ENCODE measurements at places on chromosomes 6 and 20.

- no peak for DNase-seq
Observed at GRCh38 chr6:136592930-136593673, 42.9 kb upstream of the MAP7 start.

- no peak for DNase-seq
Observed at GRCh38 chr6:145457556-145457955, 277.8 kb downstream of the EPM2A start.

GRCh38 chr20:18511571-18511970 lies 3.8 kb downstream of the SEC23B start:
- DNase-seq, result no peak

DNA sequence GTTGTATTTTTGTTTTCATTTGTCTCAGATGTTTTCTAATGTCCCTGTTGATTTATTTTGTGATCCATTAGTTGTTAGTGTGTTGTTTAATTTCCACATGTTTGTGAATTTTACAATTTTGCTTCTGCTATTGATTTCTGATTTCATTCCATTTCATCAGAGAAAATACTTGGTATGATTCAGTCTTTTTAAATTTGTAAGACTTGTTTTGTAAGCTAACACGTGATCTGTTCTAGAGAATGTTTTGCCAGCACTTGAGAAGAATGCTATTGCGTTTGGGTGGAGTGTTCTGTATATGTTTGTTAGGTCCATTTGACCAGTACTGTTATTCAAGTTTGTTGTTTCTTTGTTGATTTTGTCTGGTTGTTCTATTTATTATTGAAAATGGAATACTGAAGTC lies 53.9 kb downstream of the KIZ start:
- no peak for DNase-seq

GRCh38 chr20:44418069-44418905 lies 57.4 kb upstream of the TTPAL start:
- no peak for DNase-seq

- no peak for DNase-seq
Observed at GRCh38 chr20:63542031-63542559, 4.9 kb upstream of the PTK6 start.

- DNase-seq, result no peak
Observed at GRCh38 chr6:10682355-10682988, 11.9 kb downstream of the C6orf52 start.

- no peak for DNase-seq
Observed at GRCh38 chr20:9130521-9130920, 61.6 kb downstream of the PLCB4 start.

DNA sequence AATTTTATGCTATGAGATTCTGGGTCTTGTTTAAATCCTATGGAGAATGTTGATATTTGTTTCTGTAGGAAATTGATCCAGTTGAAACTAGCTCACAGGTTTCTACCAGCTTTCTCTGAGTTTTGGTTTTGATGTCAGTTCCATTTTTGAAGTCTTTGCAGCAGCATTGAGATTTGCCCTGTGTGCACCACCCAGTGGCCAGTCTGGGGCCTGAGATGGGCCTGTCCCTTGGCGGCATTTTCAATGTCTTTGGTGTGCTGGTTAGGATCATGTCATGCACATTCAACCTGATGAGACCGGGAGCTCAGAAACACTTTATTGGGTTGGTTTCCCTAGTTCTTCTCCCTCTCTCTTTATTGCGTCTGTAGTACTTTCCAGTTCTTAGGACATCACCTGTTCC lies 395.2 kb upstream of the MAP3K7 start:
- no peak for DNase-seq

DNA sequence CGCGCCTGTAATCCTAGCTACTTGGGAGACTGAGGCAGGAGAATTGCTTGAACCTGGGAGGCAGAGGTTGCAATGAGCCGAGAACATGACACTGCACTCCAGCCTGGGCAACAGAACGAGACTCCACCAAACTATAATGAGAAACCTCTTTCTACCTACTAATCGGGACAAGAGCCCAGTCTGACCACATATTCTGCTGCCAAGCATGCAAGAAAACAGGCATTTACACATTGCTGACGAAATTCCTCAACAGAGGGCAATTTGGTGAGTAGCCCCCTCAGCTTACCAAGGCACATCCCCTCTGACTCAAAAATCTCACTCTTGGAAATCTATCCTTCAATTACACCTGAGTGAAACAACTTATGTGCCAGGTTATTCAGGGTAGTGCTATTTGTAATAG lies 81.2 kb downstream of the SLC23A2 start:
- no peak for DNase-seq

Data from activated CD4-positive, alpha-beta T cell treated with anti-CD3 and anti-CD28 coated beads, Interleukin-2, amount 50 U/mL, for 4 hours (primary cell).